ENCODE measurements at places on chromosomes 1 and 21.

DNA sequence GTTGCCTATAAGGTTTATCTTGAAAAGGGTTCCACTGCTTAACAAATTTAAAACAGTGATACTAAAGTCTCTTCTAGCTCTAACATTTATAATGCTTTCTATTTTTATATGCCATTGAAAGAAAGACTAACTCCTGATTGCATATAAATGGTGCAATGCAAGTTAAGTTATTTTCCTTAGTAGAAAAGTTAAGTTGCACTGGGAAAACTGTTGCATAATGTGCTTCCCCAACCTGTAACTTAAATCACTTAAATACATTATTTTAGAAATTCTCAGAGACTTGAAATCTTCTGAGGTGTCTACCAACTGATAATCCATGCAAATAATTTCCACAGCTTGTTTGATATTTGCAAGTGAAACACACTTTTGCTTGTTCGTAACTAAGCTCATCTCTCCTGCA lies 175.0 kb upstream of the HMCN1 start:
- no peak for DNase-seq

- no peak for DNase-seq
These were observed 225.3 kb downstream of the BACH1 start for GRCh38 chr21:29524055-29524454.

DNA sequence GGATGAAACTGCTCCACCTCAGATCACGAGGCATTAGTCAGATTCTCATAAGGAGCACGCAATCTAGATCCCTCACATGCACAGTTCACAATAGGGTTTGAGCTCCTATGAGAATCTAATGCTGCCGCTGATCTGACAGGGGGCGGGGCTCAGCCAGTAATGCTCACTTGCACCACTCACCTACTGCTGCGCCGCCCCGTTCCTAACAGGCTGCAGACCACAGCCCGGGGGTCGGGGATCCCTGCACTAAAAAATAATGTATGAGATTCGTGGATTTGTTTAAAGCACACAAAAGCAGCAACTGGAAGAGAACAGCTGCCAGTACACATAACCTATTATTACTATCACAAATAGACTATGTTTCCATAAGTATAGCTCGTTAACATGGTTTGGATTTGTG lies 72.9 kb downstream of the HLCS start:
- DNase-seq, result no peak

DNA sequence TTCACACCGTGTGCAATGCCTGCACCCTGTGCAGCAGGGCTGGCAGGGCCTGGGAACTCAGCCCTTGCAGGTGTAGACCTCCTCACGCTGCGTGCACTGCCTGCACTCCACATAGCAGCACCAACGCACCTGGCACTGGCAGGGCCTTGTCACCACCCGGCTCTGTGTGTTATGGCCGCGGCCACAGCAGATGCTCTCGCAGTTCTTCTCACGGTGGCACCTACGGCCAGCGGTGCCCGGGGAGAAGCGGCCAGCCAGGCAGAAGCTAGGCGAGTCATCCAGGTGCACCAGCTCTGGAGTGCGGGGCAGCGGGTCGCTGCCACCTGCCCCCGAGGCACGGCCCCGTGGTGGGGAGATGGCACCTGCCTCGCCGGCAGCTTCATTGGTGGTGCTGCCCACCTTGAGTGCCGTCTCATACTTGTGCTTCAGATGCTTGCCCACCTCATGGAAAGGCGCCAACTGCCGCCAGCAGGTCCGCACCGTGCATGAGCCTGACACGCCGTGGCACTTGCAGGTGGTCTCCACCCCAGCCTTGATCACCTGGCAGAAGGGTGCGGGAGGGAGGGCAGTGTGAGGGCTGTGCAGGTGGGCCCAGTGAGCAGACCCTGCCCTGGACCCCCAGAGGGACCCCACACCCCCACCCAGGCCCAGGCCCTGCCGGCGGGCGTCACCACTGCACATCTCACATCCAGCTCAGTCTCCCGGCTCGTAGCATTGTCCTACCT lies 26.1 kb downstream of the WNT9A start:
- DNase-seq, result no peak

DNA sequence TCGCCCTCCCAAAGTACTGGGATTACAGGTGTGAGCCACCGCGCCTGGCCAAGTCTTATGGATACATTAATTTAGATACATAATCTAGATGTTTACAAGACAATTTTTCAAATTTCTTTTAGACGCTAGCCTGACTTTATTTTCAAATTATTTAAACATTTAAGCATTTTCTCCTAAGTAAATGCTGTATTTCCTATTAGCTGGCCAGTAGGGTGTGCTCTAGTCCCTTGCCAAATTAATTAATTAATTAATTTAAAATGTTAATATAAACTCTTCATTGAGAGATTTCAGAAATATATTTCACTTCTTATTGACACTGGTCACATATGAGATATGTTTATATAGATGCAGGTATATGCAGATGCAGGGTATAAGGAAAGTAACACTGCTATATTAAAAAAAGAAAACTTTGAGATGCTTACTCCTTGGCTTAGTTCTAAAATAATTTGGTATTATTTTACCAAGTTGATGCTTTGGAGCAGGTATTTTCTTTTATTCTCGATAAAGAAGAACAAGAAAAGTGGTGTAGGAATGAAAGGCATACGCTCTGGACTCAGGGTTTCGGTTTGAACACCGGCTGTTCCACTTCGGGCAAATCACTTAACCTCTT lies 5.2 kb upstream of the ERRFI1 start:
- peak; percentile 12 for DNase-seq

- no peak for DNase-seq
These were observed 39.6 kb downstream of the ASPM start for GRCh38 chr1:197106869-197107268.

DNA sequence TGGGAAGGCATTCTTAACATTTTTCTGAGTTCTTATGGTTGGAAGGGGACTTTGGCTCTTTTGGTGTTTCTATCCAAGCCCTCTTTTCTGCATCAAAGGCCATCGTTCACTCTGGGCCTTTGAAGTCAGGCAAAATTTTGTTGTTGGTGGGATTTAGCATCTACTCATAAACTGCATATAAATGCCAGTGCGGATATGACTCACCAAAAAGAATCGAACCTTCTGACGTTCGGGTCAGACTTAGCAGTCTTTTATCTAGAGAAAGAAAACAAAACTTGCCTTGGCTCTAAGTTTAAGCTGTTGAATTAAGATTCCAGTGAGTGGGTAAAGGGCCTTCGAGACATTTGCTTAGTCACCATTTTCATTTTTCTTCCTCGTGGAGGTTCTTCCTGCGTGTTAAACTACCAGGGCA lies 51.4 kb downstream of the EVA1C start:
- no peak for DNase-seq

GRCh38 chr1:34975771-34976170 lies 9.4 kb downstream of the TMEM35B start:
- DNase-seq, result no peak

GRCh38 chr1:72777918-72778317 lies 495.6 kb upstream of the NEGR1 start:
- DNase-seq, result no peak

- no peak for DNase-seq
These were observed 418.2 kb upstream of the NFIA start for GRCh38 chr1:60664086-60664625.

DNA sequence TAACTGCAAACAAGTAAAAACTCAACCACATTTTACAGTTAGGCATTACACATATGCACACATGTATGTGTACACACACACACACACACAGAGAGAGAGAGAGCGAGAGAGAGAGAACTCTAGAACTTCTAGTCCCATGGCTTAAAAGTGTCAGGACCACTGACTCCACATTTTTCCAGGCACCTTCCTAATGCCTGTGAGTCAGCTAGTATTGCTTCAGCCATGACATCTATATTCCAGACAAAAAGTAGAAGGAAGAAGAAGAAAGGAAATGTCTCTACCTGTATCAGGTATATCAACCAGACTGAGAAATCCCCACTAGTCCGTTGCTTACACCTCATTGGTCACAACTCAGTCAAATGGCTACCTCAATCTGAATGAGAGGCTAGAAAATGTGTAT lies 31.9 kb upstream of the TACSTD2 start:
- DNase-seq, result no peak

DNA sequence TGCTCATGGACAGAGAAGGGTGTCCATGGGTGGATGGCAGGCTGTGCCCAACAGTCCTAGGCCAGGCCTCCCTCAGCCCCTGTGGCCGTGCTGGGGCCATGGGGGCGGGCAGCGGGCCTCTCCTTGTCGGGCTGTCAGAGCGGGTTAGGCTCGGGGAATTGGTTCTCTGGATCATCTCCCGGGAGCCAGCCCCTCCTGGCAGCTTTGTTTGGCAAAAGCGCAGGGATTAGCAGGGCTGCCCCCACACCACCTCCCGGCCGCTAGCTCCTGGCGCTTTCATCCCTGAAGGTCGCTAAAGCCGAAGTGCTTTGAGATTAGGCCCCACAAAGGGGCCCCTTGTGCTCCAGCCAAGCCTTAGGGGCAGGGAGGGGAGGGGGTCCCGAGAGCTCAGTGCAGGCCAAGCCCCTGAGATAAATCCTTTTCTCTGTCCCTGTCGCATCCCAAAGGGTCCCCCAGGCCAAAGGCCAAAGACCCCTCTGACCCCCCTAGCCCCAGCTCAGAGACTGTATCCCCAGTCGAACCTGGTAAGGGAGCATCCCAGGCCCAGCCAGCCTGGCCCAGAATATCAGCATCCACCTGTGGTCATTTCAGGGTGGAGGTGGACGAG lies 9.8 kb upstream of the DMBX1 start:
- no peak for DNase-seq

DNA sequence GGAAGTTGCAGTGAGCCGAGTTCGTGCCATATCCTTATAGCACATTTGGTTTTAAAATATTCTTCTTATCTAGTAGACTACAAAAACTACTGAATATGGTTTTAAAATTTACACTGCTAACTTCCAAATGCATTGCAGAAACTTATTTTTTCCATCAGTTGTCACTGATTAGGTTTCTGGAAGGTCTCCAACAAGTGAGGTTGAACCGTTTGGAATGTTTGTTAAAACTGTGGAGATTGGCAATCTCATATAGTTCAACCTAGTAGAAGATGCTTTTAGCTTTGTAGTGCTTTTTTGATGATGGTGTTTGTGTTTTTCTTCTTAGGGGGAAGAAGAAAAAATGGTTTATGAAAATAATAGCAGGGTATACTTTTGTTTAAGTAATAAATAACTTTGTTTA lies 12.9 kb downstream of the CENPF start:
- no peak for DNase-seq

GRCh38 chr1:200304171-200304570 lies 105.7 kb downstream of the ZNF281 start:
- DNase-seq, result no peak

DNA sequence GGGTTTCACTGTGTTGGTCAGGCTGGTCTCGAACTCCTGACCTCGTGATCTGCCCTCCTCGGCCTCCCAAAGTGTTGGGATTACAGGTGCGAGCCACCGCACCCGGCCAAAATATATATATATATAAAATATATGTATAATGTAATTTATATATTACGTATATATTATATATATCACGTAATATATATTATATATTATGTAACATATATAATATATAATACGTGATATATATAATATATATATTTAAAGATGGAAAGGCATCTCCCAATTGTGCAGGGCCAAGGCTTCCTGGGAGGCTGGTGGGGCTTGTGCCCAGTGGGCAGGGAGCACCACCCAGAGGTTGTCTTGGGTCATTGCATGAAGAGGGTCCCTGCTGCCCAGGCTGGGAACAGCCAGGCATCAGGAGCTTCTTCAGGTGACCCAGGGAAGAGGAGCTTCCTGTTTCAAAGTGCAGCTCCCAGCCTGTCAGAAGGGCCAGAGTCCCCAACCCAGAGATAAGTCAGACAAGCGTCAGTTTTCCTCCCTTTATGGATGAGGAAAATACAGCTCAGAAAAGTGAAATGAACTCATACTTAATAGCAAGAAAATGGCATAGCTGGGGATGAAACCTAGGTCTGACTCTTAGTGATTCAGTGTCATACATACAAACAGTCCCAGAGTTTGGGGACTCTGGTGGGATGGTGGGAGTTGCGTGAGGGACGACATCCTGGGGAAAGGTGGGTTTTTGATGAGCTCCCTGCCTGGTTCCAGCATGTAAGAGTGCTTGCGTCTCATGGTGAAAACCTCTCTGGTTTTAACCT lies 12.0 kb downstream of the UBE2Q1 start:
- DNase-seq, result peak; percentile 70

- DNase-seq, result no peak
These were observed 228.2 kb downstream of the GRIK3 start for GRCh38 chr1:36805979-36806640.

DNA sequence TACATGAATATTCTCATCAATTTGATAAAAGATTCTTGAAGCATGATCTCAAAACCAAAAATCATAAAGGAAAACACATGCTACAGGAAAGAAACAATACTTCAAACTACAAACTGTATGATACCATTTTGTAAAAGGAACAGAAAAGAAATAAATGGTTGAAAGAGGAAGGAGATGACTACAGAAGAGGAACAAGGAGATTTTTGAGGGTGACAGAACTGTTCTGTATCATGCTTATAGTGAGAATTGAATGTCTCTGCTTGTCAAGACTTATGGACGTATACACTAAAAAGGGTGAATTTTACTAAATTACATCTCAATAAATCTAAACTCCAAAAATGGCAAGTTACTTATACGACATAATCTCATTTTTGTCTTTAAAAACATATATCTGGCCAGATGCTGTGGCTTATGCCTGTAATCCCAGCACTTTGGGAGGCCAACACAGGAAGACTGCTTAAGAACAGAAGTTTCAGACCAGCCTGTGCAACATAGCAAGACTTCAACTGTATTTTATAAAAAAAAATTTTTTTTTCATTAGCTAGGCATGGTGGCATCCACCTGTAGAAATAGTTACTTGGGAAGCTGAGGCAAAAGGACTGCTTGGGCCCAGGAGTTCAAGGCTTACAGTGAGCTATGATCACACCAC lies 125.4 kb downstream of the EIF4G3 start:
- DNase-seq, result no peak

- DNase-seq, result no peak
These were observed 413 bp upstream of the C1orf232 start for GRCh38 chr1:26169198-26169554.

DNA sequence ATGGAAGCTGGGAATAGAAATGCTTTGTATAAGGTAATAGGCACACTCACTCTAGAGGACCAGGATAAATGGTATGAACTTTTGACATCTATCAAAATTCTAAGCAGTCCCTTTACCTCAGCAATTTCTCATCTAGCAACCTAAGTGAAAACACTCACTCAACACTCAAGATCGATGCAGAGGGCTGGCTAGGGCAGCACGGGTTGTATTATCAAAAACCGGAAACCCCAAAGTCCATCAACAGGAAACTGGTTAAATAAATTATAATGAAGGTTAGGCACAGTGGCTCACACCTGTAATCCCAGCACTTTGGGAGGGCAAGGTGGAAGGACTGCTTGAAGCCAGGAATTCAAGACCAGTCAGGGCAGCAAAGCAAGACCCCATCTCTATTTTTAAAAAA lies 9.4 kb downstream of the USP48 start:
- DNase-seq, result no peak

Measured in DMS153 (cell line).